ENCODE measurements at places on chromosomes 12 and 14. TPM values are rescaled to one million over a fixed set of nuclear protein-coding genes. Genes with fewer than 3 reads are reported as not detected.

KLHL33 gene
- not detected for total RNA-seq

SCFD1 gene
- total RNA-seq: 38.2 TPM

CLEC1B gene
- total RNA-seq: not detected

DHH gene
- total RNA-seq: not detected

MED6 gene
- total RNA-seq: 55.2 TPM

AMN gene
- total RNA-seq: 0.16 TPM

GPR68 gene
- 0.07 TPM for total RNA-seq

SLCO1B1 gene
- 0.26 TPM for total RNA-seq

STRAP gene
- total RNA-seq: 191 TPM

SPX gene
- 2.0 TPM for total RNA-seq

HPD gene
- total RNA-seq: 1.3 TPM

FAM186B gene
- total RNA-seq: 0.08 TPM

RBMS2 gene
- 10.4 TPM for total RNA-seq

ZC3H10 gene
- 3.8 TPM for total RNA-seq

PAH gene
- total RNA-seq: not detected

DIO2 gene
- 9.2 TPM for total RNA-seq

LARP4 gene
- total RNA-seq: 38.9 TPM

SIX1 gene
- 7.8 TPM for total RNA-seq

MSI1 gene
- 1.5 TPM for total RNA-seq

FMNL3 gene
- total RNA-seq: 2.0 TPM

ANO4 gene
- total RNA-seq: not detected

TTC9 gene
- 1.8 TPM for total RNA-seq

C3AR1 gene
- not detected for total RNA-seq

METTL25 gene
- 3.2 TPM for total RNA-seq

IAPP gene
- not detected for total RNA-seq

SMCO2 gene
- total RNA-seq: 0.13 TPM

PRIMA1 gene
- 0.40 TPM for total RNA-seq

TOX4 gene
- 59.5 TPM for total RNA-seq

OR4Q2 gene
- not detected for total RNA-seq

PTHLH gene
- 39.3 TPM for total RNA-seq

P2RX2 gene
- total RNA-seq: not detected

TAS2R50 gene
- total RNA-seq: not detected

DDX54 gene
- total RNA-seq: 52.0 TPM

IL31 gene
- not detected for total RNA-seq

KLRK1 gene
- not detected for total RNA-seq

ADAM21 gene
- not detected for total RNA-seq

MYH6 gene
- total RNA-seq: not detected

OR8S1 gene
- not detected for total RNA-seq

CCDC38 gene
- 0.06 TPM for total RNA-seq

ADSS1 gene
- total RNA-seq: 5.8 TPM

CYP27B1 gene
- total RNA-seq: 1.4 TPM

LRRK2 gene
- total RNA-seq: 2.1 TPM

CCDC197 gene
- total RNA-seq: not detected

NPFF gene
- not detected for total RNA-seq

TRHDE gene
- 0.19 TPM for total RNA-seq

HHIPL1 gene
- total RNA-seq: 0.25 TPM

RFX4 gene
- total RNA-seq: not detected

TPPP2 gene
- total RNA-seq: not detected

GNPTAB gene
- total RNA-seq: 15.9 TPM

B3GNT4 gene
- total RNA-seq: 0.63 TPM

MYF5 gene
- not detected for total RNA-seq
